ENCODE measurements at places on chromosomes 2 and 18.

GRCh38 chr18:52190631-52191030 is 149.4 kb upstream of the DCC start:
- no peak for DNase-seq

GRCh38 chr18:48641981-48642380 is 103.2 kb downstream of the CTIF start:
- no peak for DNase-seq

DNA sequence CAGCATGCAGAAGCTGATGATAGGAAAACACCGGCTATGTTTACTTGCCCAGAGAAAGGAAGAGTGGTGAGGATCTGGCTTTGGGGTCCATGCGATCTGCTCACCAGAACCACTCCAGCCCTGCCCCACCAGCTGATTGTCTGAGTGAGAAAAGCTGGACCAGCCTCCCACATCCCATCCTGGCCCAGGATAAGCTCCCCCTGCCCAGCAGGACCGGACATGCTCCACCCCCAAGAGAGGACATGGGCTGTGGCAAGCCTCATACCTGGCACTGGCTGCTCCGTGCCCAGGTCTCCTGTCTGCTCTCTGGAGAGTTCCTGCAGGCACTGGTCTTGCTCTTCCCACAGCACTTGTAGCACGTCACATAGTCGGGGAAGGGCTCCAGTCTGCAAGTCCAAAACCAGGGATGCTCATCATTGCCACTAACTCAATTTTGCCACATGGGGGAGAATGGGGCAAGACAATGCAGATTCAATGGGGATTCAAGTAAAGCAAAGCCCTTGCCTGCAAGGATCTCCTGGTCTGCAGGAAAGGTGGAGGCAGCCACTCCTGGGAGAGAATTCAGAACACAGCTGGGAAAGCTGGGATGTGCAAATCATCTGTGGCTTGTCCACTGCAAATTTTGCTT is 30.0 kb downstream of the SCTR start:
- no peak for DNase-seq

DNA sequence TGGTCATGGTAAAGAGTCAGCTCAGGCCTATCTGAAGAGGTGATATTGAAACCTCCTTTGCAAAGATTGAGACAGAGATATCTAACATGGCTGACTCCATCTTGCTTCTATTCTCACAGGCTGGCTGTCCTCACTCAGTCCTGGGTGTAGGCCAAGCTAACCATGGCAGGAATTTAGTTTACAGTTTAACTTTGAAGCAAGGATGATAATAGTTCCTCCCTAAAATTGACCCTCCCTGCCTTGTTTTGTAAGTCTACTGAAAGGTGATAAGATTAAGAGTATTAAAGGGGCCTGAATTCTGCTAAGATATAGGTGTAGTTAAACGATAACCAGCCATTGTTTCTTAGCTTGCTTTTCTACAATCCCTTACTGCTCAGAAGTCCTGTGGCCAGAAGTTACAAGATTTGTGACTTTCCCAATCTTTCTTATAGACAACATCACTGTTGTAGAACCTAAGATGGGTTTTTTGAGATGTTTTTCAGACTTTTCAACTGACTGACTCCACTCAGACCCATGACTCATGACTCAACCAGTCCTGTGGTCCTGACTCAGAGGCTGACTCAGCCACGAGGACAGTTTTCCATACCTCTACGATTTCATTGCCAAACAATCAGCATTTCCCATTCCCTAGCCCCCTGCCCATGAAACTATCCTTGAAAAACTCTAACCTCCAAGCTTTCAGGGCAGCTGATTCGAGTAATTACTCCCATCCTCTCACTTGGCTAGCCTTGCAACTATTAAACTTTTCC is 195.7 kb upstream of the SESTD1 start:
- DNase-seq: no peak

GRCh38 chr2:235390108-235390815 is 103.6 kb upstream of the AGAP1 start:
- no peak for DNase-seq

DNA sequence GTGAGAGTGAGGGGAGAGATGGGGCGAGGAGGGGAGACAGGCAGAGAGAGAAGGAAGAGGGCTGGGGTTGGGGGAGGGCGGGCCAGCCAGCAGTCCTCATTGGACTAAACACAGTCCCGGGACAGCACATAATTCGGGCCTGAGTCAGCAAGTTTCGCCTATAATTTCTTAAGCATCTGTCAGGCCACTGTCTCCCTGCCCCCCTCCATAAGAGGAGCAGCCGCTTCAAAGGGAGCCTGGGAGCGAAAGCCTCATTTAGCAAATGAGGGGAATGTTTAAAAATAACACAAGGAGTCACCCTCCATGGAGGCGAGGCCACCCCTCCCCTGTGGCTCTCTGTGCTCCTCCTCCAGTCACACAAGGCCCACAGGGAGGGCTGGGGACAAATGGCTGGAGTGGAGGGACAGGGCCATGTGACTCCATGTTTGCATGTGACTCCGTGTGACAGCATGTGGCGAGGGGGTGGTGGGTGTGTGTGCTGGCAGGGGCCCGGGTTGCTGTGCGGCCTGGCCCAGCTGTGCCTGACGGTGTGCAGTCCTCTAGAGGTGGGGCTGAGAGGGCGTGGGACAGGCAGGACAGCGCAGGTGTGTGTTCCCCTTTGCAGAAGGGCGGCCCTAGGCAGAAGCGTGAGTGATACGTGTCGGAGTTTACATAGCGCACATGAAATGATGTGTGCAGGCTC is 162.4 kb downstream of the CELF4 start:
- no peak for DNase-seq

DNA sequence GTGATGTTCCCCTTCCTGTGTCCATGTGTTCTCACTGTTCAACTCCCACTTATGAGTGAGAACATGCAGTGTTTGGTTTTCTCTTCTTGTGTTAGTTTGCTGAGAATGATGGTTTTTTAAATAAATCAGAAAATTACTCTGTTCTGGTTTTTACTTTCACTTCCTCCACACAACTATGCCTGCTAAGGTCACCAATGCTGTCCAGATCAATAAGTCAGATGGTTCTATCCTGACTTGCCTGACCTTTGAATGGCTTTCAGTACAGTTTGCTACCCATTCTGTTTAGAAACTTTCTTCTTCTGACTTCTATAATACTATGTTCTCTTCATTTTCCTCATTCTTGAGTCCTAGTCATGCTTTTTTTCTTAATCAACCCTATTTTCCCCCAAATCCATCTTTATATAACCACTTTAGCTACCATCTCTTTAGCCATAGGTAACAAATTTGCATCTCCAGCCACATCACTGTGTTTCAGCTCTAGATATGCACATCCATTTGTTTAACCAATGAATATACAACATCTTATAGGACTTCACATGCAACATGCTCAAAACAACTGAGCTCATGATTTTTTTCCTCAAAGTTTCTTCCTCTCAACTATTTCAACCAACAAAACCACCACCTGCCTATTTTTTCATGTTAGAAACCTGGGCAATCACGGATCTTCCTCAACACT is 58.8 kb upstream of the SLC38A11 start:
- no peak for DNase-seq
